Hindlimb muscle (tissue), 1 donor: ENCODE measurements at places on chromosomes 12 and 14. TPM values are rescaled to one million over a fixed set of nuclear protein-coding genes. Genes with fewer than 3 reads are reported as not detected.

GRCh38 chr14:99260587-99261551 lies 11.1 kb downstream of the BCL11B start:
- no peak for DNase-seq

GRCh38 chr12:101042211-101042610 lies 167.8 kb downstream of the SLC5A8 start:
- no peak for DNase-seq

DNA sequence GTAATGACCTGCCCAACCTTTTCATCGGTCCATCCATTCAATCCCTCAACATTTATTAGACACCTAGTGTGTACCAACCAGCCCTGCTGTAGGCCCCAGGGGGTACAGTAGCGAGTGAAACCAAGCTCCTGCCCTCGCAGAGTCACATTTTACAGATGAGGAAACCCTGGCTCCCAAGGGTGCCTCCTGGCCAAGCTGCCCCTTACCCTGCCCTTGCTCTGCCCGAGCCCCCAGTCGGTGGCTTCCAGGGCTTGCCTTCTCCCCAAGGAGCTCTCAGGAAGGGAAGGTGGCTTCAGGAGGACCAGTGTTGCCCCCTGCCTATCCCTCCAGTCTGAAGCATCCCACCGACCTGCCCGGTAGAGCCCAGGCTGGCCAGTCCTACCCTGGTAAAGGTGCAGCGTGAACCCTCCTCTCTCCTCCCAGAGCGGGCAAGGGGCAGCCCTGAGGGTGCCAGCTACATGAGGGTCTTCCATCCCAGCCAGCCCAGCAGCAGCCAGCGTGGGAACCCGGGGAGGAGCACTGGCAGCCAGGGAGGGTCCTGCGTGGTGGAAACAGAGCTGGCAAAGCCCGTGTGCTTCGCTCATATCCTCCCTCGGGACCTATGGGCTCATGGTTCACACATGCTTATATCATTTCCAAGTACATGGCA lies 670 bp upstream of the BEGAIN start:
- DNase-seq: no peak

Gene SPTB
- polyA plus RNA-seq: 215 TPM

GRCh38 chr14:56808110-56808382 lies 2.2 kb downstream of the OTX2 start:
- no peak for DNase-seq

GRCh38 chr12:93403988-93404803 lies 26.5 kb downstream of the NUDT4 start:
- DNase-seq: no peak

GRCh38 chr14:64684091-64684490 lies 20.1 kb upstream of the PLEKHG3 start:
- DNase-seq: peak; percentile 54

GRCh38 chr12:96652870-96653269 lies 163.5 kb downstream of the CFAP54 start:
- DNase-seq: no peak

DNA sequence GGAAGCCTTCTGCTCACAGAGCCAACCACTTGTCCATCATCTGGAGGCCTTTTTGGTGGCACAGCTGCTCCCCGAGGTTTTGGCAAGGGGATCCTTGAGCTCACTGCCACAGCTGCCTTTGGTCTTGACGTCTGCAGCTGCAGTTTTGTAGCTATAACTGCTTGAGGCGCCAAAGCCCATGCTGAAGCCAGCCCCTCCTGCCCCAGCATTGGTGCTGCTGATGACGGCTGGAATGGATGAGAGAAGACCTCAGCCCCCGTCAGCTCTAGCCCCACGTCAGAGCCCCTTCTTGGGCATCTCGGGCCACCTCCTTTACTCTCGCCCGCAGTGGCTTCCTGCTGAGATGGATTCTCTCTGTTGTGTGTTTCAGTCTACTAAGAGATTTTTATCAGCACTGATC lies 12.3 kb upstream of the KRT74 start:
- DNase-seq: peak; percentile 32

GRCh38 chr14:69989622-69990021 lies 110.4 kb downstream of the SMOC1 start:
- DNase-seq: no peak
